COR-L47 (cell line): ENCODE measurements at places on chromosomes 3 and 15.

GRCh38 chr3:20511863-20512505 is 326.0 kb upstream of the SGO1 start:
- DNase-seq = peak; percentile 36

- DNase-seq = no peak
Measured at GRCh38 chr15:39797407-39797806, 14.8 kb upstream of the FSIP1 start.

GRCh38 chr3:15385901-15386653 is 41.3 kb downstream of the METTL6 start:
- no peak for DNase-seq

DNA sequence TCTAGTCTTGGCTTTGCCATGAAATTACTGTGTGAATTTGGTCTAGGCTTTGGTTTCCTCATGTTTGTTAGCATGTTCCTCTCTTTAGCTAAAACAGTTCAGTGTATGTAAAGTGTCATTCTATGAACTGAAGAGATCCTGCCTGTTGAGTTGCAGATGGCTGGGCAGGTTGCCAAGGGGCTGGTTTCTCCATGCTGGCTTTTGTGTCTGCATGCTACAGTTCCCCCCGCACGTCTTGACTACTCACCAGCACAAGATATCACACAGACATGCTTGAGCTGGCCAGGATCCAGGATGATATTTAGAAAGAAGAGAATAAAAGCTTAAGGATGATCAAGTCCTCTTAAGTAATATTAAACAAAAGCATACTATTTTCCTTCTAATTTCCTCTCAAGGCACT is 90.2 kb downstream of the CERS3 start:
- peak; percentile 95 for DNase-seq

GRCh38 chr3:157100096-157100477 is 59.9 kb downstream of the CCNL1 start:
- DNase-seq = no peak

- no peak for DNase-seq
Measured at GRCh38 chr3:42846685-42847522, 28.8 kb downstream of the CYP8B1 start.

DNA sequence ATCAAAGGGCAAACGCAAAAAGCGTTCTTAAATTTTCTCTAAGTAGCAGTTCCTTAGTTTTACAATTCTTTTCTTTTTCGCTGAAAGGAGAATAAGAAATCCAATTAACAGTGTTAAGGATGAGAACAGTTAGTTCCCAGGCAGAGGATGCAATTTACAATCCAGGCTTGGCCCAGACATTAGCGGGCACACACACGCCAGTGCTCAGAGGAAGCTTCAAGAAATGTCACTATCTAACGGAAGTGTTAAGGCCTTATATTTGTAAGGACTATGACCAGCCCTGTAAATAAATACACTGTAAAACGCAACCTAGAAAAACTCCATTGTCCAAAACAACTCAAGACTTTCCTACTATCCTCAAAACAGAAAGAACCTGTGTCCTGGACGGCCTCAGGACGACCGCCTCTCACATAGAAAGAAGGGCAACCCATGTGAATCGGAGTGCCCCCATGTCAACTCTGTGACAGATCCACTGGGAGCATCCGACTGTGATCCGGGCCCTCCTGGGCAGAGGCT is 1.3 kb downstream of the ACAP2 start:
- DNase-seq = peak; percentile 41

DNA sequence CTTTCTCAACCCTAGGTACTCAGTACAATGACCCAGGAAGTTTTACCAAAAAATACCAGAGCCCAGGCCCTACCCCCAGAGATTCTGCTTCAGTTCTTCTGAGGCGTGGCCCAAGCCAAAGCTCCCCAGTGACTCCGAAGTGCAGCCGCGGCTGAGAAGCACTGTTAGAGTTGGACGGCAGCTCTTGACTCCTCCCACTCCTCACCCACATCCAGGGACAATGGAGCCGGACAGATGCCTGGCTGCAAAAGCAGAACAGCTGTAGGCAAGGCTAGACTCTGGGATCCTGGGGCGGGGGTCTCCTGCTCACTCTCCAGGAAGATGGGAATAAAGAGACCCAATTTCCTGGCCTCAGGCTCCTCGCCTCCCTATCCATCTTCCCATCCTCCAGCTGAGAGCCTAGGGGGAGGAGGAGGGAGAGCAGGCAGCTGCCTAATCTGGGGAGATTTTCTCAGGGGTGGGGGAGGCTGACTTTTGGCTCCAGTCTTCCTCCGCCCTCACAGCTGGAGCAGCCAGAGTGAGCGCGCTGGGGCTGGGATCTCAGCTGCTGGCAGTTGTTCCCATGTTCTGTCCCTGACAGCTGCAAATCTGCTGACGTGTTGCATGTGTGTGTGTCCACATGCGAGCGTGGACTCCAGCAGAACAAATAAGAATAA is 223.8 kb downstream of the OPA1 start:
- DNase-seq = peak; percentile 94

GRCh38 chr3:10680796-10681195 is 135.2 kb upstream of the SLC6A11 start:
- no peak for DNase-seq

DNA sequence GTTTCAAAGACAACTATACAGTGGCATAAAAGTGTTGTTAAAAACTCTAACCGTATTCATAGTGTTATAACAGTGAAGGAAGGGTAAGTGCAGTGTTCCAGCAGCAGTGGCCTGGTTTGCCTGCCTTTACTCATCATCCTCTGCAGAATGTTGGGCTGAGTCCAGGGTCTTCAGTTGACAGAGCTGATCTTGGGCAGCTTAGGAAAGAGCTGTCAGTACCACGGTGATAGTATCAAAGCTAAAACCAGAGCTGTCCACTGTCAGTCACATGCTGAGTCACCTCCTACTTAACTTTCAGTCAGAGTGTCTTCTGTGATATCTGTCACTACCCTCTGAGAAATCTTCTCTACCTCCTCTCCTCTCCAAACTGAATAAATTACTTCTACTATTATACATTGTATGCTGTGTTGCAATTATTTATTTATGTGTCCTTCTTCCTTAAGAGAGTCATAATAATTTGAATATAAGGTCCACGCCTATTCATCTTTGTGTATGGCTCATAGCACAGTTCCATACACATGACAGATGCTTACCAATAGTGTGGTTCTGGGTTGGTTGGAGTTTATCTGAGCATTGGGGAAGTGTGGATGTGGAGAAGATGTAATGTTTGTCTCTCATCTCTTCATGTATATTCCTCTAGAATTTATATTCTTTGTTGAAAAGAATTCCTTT is 242.1 kb downstream of the ZIC1 start:
- no peak for DNase-seq

- no peak for DNase-seq
Measured at GRCh38 chr15:38724827-38725226, 160.2 kb upstream of the RASGRP1 start.

GRCh38 chr3:143811602-143812001 is 36.7 kb downstream of the SLC9A9 start:
- DNase-seq = no peak

DNA sequence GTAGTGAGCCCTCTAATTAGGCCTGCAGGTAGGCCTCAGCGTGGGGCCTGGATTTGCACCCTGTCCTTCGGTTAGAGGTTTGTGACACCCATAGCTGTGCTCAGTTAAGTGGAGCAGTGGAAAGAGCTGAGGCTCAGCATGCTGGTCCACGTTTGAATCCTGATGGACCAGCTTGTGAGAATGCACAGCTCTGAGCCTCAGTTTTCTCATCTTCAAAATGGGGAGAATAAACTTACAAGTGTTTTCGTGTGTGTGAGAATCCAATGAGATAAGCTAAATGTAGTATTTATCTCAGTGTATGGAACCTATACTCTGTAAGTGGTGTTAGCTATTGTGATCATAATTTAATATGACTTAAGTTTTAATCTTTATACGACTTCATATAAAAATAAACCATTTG is 22.5 kb downstream of the EEFSEC start:
- DNase-seq = no peak

DNA sequence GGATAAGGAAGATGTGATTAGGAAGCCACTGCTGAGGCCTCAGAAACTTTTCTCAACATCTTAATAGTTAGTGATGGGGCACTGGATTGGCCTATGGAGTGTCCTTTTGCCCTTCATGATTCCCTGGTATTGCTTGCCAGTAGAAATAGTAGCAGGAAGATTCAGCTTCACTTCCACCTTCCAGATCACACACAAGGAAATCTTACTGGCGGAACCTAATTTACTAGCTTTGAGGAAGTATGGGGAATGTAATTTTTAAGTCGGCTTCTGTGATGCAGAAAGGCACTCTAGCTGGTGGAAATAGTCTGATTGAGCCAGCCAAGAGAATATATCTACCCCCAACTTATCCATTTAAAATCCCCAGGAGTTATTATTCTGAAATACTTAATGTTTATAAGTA is 46.5 kb downstream of the LPP start:
- DNase-seq = no peak

- no peak for DNase-seq
Measured at GRCh38 chr3:171480526-171480925, 20.3 kb upstream of the TNIK start.

GRCh38 chr3:160981217-160981938 is 123.8 kb downstream of the B3GALNT1 start:
- DNase-seq = no peak

- DNase-seq = no peak
Measured at GRCh38 chr3:170327040-170327808, 30.3 kb upstream of the SKIL start.

- no peak for DNase-seq
Measured at GRCh38 chr3:23165571-23165970, 37.6 kb upstream of the UBE2E2 start.

DNA sequence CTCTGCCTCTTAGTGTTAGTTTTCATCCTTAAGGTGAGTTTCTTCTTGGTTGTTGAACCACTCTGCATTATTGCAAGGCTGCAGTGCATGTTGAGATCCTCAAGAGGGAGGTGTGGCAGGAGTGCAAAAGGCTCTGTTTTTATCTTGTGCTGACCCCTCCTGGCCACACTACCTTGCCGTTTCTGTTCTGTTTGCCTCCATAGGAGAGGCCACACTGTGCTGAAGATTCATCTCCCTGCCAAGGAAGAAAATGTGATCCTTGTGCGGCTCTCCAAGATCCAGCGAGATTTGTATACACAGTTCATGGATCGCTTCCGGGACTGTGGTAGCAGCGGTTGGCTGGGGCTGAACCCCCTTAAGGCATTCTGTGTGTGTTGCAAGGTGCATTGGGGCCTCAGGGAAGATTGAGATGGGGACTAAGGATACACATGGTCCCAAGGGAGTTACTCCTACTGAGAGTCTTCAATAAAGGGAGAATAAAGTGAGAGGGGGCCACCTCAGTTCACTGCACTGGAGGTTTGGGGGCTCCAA is 33.0 kb upstream of the TEX264 start:
- peak; percentile 35 for DNase-seq

- no peak for DNase-seq
Measured at GRCh38 chr15:27939246-27939645, 159.9 kb downstream of the OCA2 start.

DNA sequence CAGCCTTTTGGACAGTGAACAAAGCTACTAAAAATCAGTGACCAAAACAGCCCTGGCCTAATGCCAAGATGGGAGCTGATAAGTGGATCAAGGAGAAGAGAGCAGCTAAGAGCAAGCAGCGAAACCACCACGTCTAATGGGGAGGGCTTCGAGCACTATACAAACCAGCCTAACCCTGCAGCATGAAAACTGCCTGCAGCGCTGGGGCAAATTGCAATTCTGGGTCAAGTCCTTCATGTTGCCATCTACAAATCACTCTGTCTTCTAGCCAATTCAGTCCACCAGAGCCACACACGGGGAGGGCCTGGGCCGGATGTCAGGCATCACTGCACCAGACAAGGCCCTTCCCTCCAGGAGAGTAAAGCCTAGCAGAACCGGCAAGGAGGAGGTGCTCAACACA is 30.5 kb upstream of the SPATA12 start:
- no peak for DNase-seq

GRCh38 chr15:82294061-82294690 is 31.6 kb downstream of the SAXO2 start:
- peak; percentile 74 for DNase-seq

GRCh38 chr3:40267937-40268724 is 41.4 kb upstream of the EIF1B start:
- DNase-seq = no peak

DNA sequence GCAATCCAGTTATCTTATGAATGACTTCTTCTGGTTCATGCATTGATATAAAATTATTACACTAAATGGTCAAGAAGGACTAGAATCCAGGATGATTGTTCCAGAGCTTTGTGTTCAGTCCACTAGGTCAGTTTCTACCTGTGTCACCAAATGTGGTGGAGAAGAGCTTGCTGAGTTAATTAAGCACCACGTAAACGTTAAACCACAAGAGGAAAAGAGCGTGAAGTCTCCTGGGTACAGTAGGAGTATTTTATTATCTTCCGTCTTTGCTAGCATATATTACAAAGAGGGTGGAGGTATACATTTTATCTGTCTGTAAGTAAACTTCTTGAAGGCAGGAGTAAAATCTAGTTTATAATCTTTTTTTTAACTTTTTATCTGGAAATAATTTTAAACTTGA is 23.5 kb downstream of the CHP1 start:
- DNase-seq = no peak

DNA sequence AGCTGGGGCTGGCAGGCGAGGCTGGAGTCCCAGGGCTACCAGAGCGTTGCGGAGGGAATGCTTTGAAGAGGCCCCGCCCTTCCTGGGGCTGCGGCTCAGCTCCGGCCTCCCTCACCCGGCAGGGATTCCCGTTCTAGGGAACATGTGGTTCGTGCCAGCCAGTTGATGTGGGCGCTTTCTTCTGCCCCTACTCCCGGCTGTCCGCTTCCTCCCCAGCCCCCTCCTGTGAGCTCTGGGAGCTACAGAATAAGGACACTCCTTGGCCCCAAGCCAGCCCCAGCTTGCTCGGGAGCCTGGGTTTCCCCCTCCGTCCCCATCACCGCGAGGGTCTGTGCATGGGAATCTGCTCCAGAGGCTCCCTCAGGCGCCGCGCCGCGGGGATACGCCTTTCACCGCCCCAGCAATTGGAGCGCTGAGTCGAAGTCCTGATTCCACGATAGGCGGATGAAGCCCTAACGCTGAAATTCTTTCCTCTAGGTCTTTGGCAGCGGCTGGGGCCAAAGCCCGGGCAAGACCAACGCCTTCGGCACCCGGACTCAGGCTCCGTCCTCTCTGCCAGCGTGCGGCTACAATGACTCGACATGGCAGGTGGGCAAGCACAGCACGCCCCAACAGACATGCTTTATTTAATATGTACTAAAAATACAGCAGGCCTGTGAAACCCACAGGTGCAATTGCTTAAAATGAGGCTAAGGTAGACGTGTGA is 69.5 kb downstream of the KLF15 start:
- peak; percentile 77 for DNase-seq

- DNase-seq = no peak
Measured at GRCh38 chr3:52710512-52710911, 4.6 kb downstream of the SPCS1 start.
